ENCODE measurements at places on chromosomes 16 and 17. TPM values are rescaled to one million over a fixed set of nuclear protein-coding genes. Genes with fewer than 3 reads are reported as not detected.

The ABCC12 gene
- under 0.01 TPM for total RNA-seq

The METRNL gene
- total RNA-seq: 21.4 TPM

The HBA1 gene
- not detected for total RNA-seq

The CMTM2 gene
- total RNA-seq: not detected

The SPPL2C gene
- total RNA-seq: not detected

The ADAP2 gene
- 1.1 TPM for total RNA-seq

The P2RX5 gene
- total RNA-seq: 1.7 TPM

The TIMM22 gene
- total RNA-seq: 12.7 TPM

The RHBDL1 gene
- 0.72 TPM for total RNA-seq

The PPM1D gene
- 15.8 TPM for total RNA-seq

The KRT40 gene
- total RNA-seq: not detected

The NPIPA5 gene
- not detected for total RNA-seq

The MSLN gene
- total RNA-seq: not detected

The TBC1D3I gene
- not detected for total RNA-seq

The KRTAP2-3 gene
- 1.4 TPM for total RNA-seq

The DHRS13 gene
- total RNA-seq: 2.8 TPM

The NT5C gene
- 23.1 TPM for total RNA-seq

The TBC1D3 gene
- total RNA-seq: not detected

The KRTAP3-1 gene
- not detected for total RNA-seq

The PLEKHG4 gene
- 8.3 TPM for total RNA-seq

The TMEM100 gene
- total RNA-seq: 0.36 TPM

The DCXR gene
- total RNA-seq: 36.6 TPM

The EMP2 gene
- total RNA-seq: 17.8 TPM

The ITGAL gene
- total RNA-seq: not detected

The STX8 gene
- 26.5 TPM for total RNA-seq

The SLC25A11 gene
- 35.0 TPM for total RNA-seq

The SGCA gene
- total RNA-seq: not detected

The KRT25 gene
- total RNA-seq: not detected

The TMIGD1 gene
- not detected for total RNA-seq

The SECTM1 gene
- 2.3 TPM for total RNA-seq

The CCDC40 gene
- total RNA-seq: 0.90 TPM

The SLFN11 gene
- 114 TPM for total RNA-seq

The FNDC8 gene
- total RNA-seq: not detected

Data from IMR-90 (cell line).